NCI-H1105 treated with DMSO at 0.1 percent for 48 hours (cell line): ENCODE measurements at places on chromosomes 2 and 18.

DNA sequence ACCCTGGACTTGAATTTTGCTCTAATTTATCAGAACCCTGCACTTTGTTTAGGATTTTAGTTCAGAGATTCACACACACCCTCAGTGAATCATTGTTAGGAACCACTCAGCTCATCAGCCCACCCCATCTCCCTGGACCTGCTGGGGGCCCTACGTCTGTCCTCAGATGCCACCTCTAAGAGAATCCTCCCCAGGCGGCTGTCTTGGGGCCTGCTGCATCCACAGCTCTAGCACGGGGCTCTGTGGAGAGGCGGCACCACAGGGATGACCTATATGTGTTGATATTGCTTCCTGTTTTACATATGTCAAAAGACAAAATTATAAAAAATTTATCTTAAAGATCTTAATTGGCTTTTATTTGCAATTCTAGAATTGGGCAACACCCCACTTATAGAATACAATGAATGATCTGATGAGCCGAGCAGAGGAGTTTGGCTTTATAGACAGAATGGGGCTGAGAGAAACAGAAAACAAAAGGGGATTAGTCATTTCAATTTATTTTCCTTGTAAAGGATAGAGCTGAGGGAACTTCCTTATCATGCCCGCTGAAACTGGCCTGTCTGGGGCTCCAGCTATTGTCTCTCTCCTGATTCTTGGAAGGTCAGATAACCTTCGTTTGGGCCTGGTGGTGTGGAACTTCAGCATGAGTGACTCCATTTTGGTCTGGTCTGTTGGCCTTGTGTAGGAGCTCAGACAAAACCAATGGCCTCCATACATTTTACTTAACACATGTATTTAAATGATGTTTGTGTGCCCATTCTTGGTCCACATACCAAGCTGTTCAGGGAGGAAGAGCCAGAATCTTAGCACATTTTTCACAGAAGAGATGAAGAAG lies 1.4 kb downstream of the MYO7B start:
- DNase-seq, result no peak

- no peak for DNase-seq
Observed at GRCh38 chr2:40304340-40304739, 147.6 kb downstream of the SLC8A1 start.

DNA sequence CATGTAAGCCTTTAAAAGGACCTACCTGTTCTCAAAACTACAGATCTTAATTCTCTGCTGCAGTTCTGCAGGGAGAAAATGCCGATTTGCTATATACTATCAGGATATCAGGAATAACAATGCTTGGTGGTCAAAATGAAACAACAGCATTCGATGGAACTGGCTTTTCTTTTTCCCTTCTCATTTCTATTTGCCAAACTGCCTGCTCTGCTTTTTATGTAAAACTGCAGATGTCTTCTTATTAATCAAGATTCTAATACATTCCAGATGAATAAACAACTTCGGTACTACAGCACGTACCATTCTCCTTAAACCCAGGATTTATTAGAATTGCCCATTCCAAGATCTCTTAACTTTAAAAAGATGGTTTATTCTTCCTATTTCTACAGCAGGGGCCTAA lies 100.9 kb downstream of the ZNF521 start:
- no peak for DNase-seq

- no peak for DNase-seq
Observed at GRCh38 chr2:234773129-234773528, 178.7 kb upstream of the SH3BP4 start.

- DNase-seq, result no peak
Observed at GRCh38 chr2:151665959-151666358, 68.3 kb downstream of the NEB start.

GRCh38 chr2:97724501-97724900 lies 11.1 kb downstream of the ZAP70 start:
- no peak for DNase-seq

- no peak for DNase-seq
Observed at GRCh38 chr2:95359501-95359930, 43.0 kb upstream of the FAHD2A start.

GRCh38 chr2:10058251-10059015 lies 15.1 kb downstream of the KLF11 start:
- DNase-seq, result no peak

- DNase-seq, result peak; percentile 58
Observed at GRCh38 chr2:9205963-9206948, at the start of gene ASAP2. Gene ASAP2 (plus strand): TSS chr2:9206812. CDS start chr2:9207105, 293 bp downstream.
